Naive thymus-derived CD4-positive, alpha-beta T cell (primary cell): ENCODE measurements at places on chromosomes 4 and X. TPM values are rescaled to one million over a fixed set of nuclear protein-coding genes. Genes with fewer than 3 reads are reported as not detected.

- H3K27me3 ChIP-seq = no peaks in the 10 kb centered on the region
- H3K27ac ChIP-seq = no peak overlapping the region
- no peak for DNase-seq
- no peak overlapping the region for H3K4me3 ChIP-seq
Observed at GRCh38 chr4:124997124-124997523, 284.6 kb upstream of the ANKRD50 start.

FAM47E gene
- polyA plus RNA-seq = not detected

DNA sequence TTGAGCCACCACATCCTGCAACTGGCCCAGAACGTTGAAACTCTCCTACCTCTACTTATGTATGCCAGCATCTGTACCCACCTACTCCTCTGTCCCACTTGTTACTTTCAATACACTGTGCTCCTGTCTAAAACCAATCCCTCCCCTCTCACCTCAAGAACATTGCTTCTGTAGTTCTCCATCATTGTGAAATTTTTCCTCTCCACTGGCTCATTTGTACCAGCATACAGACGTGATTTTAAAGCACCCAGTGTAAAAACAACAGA, 25.5 kb upstream of the USO1 start:
- H3K27me3 ChIP-seq = no peaks in the 10 kb centered on the region
- no peaks in the 10 kb centered on the region for H3K36me3 ChIP-seq
- no peak for DNase-seq
- H3K27ac ChIP-seq = peak overlapping the region; percentile 30
- peaks cover 14% of the 10 kb centered on the region for H3K4me1 ChIP-seq

DNA sequence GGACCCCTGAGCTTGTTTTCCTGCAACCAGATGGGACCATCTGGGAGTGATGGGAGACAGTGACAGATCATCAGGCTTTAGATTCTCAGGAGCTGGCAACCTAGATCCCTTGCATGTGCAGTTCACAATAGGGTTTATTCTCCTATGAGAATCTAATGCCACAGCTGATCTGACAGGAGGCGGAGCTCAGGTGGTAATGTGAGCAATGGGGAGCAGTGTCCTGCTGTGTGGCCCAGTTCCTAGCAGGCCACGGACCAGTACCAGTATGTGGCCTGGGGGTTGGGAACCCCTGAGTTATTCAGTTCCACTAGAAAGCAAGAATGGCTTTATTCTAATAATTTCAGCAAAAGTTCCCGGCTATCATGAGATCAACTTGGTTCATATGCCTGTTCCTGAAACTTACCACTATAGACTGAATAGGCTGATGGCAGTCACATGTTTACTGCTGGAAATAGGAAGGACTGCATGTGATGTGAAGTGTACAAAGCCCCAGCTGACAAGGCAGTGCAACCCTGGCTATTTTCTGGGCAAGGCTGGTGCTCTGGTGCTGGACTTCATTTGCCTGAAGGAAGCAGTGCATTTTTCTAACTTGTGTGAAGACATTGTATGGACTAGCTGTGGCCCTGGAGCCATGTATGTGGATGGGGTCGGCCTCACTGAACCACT, 107.2 kb downstream of the SPRY1 start:
- no peak overlapping the region for H3K4me3 ChIP-seq
- no peaks in the 10 kb centered on the region for H3K36me3 ChIP-seq
- H3K27me3 ChIP-seq = no peaks in the 10 kb centered on the region
- H3K27ac ChIP-seq = no peak overlapping the region
- H3K4me1 ChIP-seq = no peaks in the 10 kb centered on the region
- no peak for DNase-seq

DNA sequence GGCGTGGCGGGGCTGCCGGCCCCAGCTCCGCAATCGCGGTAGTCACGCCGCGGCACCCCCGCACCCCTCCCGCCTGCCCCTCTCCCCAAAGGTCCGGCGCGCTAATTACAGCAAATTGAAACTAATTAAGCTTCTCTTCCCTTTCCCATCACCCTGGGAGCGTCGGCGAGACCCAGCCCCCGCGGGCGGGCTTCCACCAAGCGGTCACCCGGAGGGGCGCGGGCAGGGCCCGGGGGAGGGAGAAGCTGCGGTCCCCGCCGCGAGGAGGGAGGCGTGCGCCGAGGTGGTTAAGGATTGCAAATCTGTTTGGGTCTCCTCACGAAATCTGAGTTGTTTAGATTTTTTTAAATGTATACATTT, 13.1 kb downstream of the ARX start:
- no peak overlapping the region for H3K27ac ChIP-seq
- no peak overlapping the region for H3K4me3 ChIP-seq
- no peaks in the 10 kb centered on the region for H3K36me3 ChIP-seq
- no peak for DNase-seq

- H3K36me3 ChIP-seq = no peaks in the 10 kb centered on the region
- no peaks in the 10 kb centered on the region for H3K27me3 ChIP-seq
- H3K4me3 ChIP-seq = no peak overlapping the region
- H3K4me1 ChIP-seq = peaks cover 6% of the 10 kb centered on the region
- H3K27ac ChIP-seq = no peak overlapping the region
Observed at GRCh38 chr4:76955182-76955581, 5.6 kb downstream of the SEPTIN11 start.
